ENCODE measurements at places on chromosomes 12 and 14. TPM values are rescaled to one million over a fixed set of nuclear protein-coding genes. Genes with fewer than 3 reads are reported as not detected.
A peak's percentile ranks its signal among the peaks of the same experiment; 100 is the strongest.

The AVPR1A gene
- total RNA-seq, result not detected

The CD27 gene
- total RNA-seq, result not detected

- no peak for DNase-seq
Measured at GRCh38 chr14:62003701-62004100, 241.5 kb downstream of the SNAPC1 start.

DNA sequence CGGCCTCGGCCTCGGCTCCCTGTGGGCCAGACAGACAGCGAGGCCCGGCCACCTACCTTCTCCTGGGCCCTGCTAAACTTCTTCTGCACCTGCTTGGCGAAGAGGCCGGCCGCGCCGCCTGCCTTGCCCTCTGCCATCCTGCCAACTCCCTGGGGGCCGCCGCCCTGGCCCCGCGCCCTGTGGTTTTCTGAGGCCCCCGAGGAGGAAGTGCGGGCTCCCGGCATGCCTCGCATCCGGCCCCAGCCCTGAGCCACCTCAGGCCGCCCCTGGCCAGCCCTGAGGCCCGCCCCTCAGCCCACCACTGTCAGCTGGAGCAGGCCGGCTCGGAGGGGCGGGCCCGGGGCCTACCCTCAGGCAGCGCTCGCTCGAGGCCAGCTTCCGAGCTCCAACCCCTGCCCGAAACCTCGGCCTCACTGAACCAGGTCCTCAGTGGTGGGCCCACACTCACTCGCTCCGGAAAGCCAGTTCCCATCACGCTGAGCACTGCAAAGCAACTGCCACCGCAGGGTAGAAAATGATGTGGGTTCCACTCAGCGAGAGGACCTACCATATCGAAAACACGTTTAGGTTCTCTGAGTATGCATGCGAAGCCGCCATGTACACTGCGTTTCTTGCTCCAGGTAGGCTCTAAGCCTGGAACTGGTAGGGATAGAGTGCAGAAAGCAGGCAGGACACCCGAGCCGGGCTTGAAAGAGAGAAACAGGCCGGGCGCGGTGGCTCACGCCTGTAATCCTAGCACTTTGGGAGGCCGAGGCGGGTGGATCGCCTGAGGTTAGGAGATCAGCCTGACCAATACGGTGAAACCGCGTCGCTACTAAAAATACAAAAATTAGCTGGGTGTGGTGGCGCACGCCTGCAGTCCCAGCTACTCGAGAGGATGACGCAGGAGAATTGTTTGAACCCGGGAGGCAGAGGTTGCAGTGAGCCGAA lies at the start of gene BIN2:
Gene BIN2, minus strand, starts transcription at position 209 of the 930 bp plus-strand sequence. Its CDS starts 72 bp downstream, at position 137.
- DNase-seq, result no peak

The SLCO1B1 gene
- not detected for total RNA-seq

The ANO2 gene
- 51.6 TPM for total RNA-seq

- peak; percentile 59 for DNase-seq
Measured at GRCh38 chr12:132638541-132639408, 20.2 kb downstream of the P2RX2 start.

DNA sequence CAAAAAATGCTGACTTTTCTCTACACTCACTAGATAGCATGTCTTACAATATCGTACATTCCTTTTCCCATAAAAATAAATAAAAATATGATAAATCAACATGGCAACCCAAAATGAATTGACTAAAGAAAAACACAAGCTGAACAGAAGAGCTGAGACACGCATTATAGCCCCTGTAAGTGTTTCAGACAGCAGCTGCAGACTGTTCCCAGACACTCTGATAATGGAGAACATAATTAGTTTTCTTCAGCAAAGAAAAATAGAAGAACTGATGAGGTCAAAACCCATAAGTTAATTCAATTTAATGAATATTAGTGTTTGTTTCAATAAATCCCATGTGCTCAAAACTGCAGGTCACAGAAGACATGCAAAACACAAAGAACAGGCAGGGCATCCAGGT lies 23.8 kb downstream of the ST8SIA1 start:
- no peak for DNase-seq

The LTBP2 gene
- total RNA-seq, result 264 TPM

DNA sequence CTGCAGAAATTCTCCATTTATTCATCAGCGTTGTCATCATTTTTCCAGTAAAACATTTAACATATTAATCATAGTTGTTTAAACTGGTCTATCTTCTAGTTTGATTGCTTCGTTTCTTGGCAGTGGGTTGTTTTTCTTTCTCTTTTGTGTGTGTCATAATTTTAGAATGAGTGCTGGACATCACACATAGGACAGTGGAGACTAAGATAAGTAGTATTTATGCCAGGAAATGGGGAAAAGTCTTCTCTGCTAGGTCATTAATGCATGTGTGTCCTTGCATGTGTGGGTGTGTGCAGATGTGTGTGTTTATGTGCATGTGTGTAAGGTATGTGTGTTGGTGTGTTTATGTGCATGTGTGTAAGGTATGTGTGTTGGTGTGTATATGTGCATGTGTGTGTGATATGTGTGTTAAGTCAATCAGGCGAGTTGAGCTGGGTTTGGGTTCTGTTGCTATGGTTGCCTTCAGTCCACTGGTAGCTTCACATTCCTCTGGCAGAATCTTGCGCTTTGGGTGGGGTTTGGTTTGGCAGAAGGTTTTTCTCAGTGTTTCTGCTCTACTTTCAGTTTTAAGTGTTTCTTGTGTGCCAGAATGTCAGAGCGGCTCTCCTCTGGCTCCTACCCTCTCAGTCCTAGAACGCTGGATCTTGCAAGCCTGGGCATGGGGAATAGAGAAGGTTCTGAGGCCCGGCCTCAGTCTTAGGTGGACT lies 7.8 kb upstream of the ADGRD1 start:
- no peak for DNase-seq

Data from endothelial cell of umbilical vein (primary cell).